ENCODE measurements at places on chromosomes 5 and 9. TPM values are rescaled to one million over a fixed set of nuclear protein-coding genes. Genes with fewer than 3 reads are reported as not detected.

DNA sequence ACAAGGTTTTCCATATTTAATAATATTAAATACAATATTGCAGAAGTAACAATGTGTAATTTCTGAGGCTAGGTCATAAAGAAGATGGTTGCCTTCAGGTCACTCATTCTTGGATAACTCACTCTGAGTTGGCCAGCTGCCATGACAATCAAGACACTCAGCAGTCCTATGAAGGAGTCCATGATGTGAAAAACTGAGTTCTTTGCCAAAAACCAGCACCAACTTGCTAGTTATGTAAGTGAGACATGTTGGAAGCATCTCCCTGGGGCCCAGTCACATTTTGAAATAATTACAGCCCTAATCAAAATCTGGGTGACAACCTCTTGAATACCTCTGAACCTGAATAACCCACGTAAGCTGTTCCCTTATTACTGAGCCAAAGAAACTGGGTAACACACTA lies 453.2 kb downstream of the CDH18 start:
- H3K4me1 ChIP-seq = no peaks in the 10 kb centered on the region
- H3K27me3 ChIP-seq = no peaks in the 10 kb centered on the region
- DNase-seq = no peak
- no peaks in the 10 kb centered on the region for H3K36me3 ChIP-seq
- no peak overlapping the region for H3K4me3 ChIP-seq

GRCh38 chr9:116002624-116003023 lies 151.0 kb upstream of the PAPPA start:
- no peak overlapping the region for H3K4me3 ChIP-seq
- no peaks in the 10 kb centered on the region for H3K4me1 ChIP-seq
- H3K36me3 ChIP-seq = no peaks in the 10 kb centered on the region
- H3K27ac ChIP-seq = no peak overlapping the region
- H3K27me3 ChIP-seq = no peaks in the 10 kb centered on the region

- H3K27me3 ChIP-seq = no peaks in the 10 kb centered on the region
- no peaks in the 10 kb centered on the region for H3K36me3 ChIP-seq
- peaks cover 32% of the 10 kb centered on the region for H3K4me1 ChIP-seq
- no peak overlapping the region for H3K27ac ChIP-seq
Observed at GRCh38 chr5:136141561-136141960, 8.9 kb downstream of the SMAD5 start.

The SPATA6L gene
- 16.3 TPM for total RNA-seq
